Neural progenitor cell (in vitro differentiated cells): ENCODE measurements at places on chromosomes 6 and 20.

GRCh38 chr20:59148701-59149493 lies 14.7 kb upstream of the ZNF831 start:
- no peak for DNase-seq

- DNase-seq: no peak
Measured at GRCh38 chr20:42379385-42379784, 761.2 kb upstream of the CHD6 start.

GRCh38 chr6:68572525-68572924 lies 62.6 kb upstream of the ADGRB3 start:
- DNase-seq: peak; percentile 63

DNA sequence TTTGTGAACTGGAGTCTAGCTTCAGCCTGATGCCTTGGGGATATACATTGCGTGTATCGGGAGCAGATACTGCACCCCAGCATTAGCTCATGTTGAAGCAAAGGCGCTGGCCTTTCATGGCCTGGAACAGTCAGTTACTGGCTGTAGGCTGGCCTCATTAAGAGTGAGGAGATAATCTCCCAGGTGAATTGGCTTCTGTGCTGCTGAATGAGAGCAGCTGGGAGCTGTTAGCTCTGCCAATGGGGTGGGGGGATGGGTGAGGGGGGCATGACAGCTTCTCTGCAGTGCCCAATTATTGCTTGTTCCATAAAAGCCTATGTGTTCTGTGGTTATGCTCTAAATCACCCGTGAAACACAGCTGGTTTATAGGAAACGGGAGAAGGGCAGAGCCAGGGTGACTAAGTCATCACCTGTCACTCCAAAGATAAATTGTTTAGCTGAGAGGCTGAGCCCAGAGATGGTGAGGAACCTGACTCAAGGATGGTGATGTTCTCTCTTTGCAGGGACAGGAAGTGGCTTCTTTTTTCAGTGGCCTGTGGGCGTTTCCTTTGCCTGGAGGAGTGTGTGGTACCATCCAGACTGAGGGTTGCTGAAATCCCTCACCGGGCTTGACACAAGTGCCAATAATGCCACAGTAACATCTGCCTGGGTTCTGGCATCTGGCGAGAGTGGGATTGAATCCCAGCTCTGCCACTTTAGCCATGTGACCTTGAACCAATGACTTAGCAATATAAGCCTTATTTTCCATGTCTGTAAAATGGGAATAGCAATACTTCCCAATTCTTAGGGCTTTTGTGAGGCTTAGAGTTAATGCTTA lies 170.8 kb downstream of the BCAS1 start:
- DNase-seq: peak; percentile 62

DNA sequence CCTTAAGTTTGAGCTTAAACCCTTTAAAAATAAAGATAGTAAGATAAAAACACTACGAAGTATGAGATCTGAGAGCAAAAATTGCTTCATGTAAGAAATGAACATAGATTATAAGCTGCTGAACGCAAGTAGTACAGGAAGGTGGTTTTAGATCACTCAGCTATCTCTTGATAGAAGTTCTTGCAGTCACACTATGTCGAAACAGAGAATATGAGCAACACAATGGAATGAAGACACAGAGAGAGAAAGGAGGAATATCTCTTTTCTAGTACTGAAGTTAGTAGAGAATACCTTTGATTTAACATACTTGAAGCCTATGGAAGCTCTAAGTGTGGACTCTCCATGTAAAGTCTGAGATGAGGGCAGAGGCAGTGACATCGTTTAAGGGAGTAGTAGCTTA lies 162.7 kb downstream of the CDK19 start:
- DNase-seq: no peak

DNA sequence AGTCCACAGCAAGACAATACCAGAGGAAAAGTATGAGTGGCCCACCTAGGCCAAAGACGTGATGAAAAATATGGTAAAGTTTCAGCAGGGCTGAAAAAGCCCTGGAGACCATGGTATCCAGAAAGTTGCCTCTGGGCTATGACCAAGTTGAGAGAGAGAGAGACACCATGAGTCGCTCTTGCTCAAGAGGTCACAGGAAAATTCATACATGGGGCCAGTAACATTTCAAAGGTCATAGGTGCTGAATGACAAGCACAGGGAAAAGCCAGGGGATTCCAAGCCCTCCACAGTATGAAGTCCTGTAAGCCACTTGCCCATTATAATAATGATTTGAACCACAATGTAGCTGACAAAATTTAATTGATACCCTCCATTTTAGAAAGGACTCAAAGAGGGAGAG lies 657.7 kb upstream of the CITED2 start:
- no peak for DNase-seq

DNA sequence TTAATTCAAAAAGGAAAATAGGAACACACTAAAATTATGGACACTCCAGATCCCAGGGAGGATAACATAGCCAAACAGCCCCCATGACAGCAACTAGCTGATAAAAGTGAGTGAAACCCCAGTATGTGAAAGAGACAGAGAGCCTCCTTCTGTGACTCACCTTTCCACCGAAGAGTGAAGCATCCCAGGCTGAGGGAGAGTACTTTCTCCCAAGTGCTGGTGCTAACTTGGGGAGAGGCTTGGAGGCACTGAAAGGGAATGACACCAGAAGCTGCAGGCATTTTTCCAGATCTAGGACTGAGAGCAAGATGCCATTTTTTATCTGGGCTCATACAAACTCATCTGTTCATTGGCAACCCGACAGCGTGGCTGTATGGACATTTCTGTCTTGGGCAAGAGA lies 339.8 kb downstream of the HTR1B start:
- no peak for DNase-seq

- DNase-seq: peak; percentile 15
Measured at GRCh38 chr6:151370509-151371078, 20.8 kb downstream of the ZBTB2 start.

GRCh38 chr20:59752704-59753460 lies 148.5 kb downstream of the PHACTR3 start:
- DNase-seq: no peak

GRCh38 chr20:61397146-61397545 lies 145.1 kb downstream of the CDH4 start:
- no peak for DNase-seq

DNA sequence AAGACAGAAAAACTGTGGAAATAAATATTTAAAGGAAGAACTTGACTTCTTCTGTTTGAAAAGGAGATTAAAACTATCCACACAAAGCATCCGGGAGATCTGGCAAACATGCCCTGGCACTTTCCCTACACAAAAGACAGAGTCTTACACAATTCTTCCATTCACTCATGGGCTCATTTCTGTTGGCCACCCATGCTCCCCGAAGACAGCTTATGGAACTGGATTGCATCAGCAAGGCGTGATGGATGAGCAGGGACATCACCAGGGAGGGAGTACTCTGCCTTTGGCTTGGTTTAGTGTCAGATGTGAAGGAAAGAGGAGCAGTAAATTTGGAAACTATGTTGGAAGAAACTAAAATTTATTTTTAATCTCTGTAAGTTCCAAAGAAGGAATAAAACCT lies 379.3 kb downstream of the CD109 start:
- no peak for DNase-seq

DNA sequence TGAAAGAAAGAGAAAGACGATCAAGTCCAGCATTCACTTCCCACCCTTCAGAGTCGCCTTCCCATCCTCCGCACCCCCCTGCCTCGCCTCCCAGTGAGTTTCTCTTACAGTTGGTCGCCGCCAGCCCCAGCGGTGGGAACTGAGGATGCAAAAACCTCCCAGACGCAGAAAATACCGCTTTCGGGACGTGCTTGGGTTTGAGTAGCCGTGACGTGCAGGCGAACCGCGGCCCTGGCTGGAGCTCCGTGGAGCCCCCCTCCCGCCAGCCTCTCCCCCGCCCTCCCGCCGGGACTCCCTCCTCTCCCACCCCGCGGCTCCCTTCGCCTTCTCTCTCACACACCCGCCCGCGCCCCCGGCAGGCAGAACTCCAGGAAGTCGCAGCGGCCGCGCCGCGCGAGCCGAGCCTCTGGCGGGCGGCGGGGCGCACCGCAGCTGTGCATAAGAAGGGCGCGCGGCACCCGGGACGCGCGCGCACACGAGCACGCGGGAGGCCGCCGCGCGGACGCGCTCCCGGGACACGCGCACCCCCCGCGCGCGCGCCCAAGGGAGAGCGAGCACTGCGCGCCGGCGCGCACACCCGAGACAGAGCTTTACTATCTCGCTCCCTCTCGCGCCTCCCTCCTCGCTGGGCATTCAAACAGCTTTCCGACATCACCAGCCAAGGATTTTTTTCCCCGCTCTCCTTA lies at the start of gene ADGRB3:
TSS of gene ADGRB3 (plus strand) at position 557 of the 686 bp plus-strand sequence. CDS start 3,394 bp downstream, outside the sequence.
- peak; percentile 89 for DNase-seq
